IMR-90 (cell line): ENCODE measurements at places on chromosomes 3 and 15. TPM values are rescaled to one million over a fixed set of nuclear protein-coding genes. Genes with fewer than 3 reads are reported as not detected.

GRCh38 chr15:86916671-86917360 is 837.1 kb downstream of the AGBL1 start:
- no peak for DNase-seq

DNA sequence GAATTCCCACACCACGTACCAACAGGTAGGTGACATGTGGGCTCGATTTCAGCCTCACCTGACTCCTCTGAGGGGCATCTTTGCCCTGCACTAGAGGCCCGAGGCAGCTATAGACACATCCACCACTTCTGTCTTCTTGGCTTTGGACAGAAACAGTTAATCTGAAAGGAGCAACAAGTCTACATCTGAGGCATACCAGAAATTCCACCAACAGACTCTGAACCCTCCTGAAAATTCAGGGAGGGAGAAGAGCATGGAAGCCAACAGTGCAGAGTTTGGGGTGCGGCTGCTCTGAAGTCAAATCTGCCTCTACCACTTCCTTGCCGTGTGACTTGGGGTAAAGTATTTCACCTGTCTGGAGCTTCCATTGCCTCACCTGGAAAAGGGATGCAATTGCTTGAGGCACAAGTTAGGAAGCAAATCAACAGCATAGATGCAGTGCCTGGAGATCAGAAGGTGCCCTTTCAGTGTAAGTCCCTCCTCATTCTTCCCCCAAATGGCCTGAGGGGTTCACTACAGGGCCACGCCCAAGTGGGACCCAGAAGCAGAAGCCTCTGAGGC is 119.8 kb downstream of the SHQ1 start:
- DNase-seq: no peak

- no peak for DNase-seq
These were observed 88.2 kb downstream of the FAIM start for GRCh38 chr3:138696666-138697370.

GRCh38 chr3:177193688-177194268 is 3.5 kb downstream of the TBL1XR1 start:
- no peak for DNase-seq

DNA sequence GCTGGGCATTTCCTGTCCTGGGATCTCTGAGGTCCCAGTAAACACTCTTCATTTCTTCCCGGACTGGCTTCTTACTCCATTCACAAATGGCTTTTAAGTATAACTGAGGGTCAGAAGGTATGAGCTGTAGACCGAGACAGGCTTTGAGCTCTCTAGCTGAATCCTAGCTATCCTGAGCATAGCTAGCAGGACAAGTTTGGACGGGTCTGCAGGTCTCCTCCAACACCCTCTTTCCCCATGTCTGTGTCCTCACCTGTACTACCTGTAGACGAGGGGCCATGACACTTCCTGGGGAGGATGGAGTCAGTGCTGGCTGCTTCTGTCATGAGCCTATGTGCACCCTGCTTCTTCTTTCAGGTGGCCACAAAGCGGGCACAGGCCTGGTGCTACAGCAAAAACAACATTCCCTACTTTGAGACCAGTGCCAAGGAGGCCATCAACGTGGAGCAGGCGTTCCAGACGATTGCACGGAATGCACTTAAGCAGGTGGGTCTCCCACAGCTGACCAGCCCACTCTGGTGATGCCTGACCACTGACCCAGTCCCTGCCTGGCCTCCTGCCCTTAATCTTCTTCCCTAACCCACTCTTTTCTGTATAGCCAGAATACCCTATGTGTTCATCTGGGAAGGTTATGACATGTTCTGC is 72.1 kb upstream of the ACAD9 start:
- no peak for DNase-seq

GRCh38 chr3:76912841-76913383 is 127.0 kb upstream of the ROBO2 start:
- peak; percentile 6 for DNase-seq

DNA sequence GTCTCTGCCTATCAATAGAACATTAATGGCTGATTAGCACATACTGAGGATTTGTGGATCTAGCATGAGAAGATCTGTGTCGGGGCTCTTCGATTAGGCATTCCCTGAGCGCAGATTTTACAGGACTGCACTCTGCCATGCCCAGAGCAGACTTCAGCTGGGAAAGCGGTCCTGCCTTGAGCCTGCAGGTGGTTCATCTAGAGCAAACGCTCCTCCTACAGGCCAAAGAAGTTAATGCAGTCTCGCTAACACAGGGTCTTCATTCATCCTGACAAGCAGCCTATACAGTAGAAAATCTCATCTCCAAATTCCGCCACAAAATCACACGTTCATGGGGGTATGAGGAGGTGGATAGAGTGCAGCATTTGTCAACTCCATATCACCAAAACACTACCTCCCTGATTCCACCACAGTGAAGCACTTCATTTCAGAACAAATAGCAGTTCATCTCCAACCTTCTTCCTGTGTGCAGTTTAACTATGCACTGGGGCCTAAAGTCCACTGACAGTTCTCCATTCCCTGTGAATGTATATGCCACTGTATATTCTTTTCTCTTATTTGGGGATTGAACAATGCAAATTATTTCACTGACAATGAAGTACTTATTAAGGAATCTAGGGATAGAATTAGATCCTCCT is 405.8 kb downstream of the IGSF11 start:
- peak; percentile 72 for DNase-seq

GRCh38 chr3:69294014-69294766 is 91.7 kb downstream of the FRMD4B start:
- DNase-seq: no peak

GRCh38 chr15:39153058-39153714 is 427.7 kb upstream of the THBS1 start:
- no peak for DNase-seq

DNA sequence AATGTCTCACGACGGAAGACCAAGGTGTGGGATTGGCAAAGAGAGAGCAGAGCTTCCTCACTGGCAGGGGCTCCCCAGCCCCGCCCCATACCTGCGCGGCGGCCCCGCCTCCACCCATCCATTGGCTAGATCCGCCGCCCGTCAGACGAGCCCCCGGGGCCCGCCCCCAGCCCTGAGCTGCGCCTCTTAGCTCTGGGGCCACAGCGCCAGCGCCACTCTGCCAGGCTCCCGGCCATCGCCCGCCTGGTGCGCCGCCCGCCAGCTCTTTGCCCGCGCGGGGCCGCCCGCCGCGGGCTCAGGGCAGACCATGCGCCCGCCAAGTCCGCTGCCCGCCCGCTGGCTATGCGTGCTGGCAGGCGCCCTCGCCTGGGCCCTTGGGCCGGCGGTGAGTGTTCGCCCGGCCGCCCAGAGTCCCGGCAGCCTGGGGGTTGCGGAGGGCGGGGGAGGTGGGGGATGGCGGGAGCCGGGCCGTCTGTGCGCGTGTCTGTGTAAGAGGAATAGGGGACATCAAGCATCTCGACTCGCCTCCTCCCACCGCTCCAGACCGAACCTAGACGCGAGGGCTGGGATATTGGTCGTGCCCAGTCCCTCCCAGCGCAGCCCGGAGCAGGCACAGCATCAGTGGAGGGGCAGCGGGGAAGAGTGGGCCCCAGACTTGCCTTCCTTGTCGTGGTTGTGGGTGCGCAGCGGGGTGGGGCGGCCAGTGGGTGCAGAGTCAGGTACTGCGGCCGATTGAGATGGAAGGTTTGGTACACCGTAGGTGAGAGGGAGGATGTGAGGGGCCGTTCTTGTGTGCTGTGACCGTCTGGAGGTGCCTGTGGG is at the start of gene VIPR1:
VIPR1 (plus strand) TSS at position 215 of the 822 bp plus-strand sequence; CDS start at position 308, 93 bp downstream.
- no peak for DNase-seq

- no peak for DNase-seq
These were observed 503.6 kb downstream of the UNC13C start for GRCh38 chr15:54481819-54482218.

GRCh38 chr3:61668317-61668864 is 107.0 kb downstream of the PTPRG start:
- DNase-seq: no peak

DNA sequence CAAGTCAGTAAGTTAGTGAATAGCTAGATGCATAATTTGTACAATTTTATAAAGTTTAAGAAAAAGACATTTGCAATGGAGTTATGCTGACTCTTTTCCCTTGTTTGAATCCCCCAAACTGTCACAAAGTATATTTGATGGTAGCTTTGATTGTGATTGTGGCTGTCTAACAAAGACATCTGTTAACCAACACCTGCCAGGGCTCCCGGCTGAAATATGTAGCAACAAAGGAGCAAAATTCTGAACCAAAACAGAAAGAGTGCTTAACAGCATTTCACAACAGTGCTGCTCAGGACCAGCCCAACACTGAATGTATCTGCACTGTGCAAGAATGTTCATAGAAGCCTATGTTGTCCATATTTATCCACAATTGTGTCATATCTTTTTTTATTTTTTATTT is 39.4 kb downstream of the LEO1 start:
- no peak for DNase-seq

GRCh38 chr3:31412832-31413231 is 119.9 kb upstream of the STT3B start:
- peak; percentile 47 for DNase-seq

DNA sequence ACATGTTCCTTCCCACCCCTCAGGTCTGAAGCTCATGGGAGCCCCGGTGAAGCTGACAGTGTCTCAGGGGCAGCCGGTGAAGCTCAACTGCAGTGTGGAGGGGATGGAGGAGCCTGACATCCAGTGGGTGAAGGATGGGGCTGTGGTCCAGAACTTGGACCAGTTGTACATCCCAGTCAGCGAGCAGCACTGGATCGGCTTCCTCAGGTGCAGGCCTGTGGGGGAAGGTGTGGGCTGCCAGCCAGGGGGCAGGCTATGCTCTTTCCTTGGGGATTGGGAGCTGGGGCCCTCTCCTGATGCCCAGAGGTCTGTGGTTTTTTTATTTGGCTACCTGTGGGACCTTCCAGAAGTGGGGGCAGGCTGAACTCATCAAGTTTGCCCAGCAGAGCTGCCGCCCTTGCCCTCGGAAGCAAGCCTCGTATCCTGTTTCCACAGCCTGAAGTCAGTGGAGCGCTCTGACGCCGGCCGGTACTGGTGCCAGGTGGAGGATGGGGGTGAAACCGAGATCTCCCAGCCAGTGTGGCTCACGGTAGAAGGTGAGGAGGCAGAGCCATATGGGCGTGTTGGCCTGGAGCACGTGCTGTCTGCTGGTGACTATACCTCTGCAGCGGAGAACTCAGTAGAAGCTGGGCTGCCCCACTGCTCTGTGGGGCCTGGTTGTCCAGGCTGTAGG is 2.2 kb downstream of the TYRO3 start:
- DNase-seq: no peak

- no peak for DNase-seq
These were observed 9.4 kb downstream of the DAZL start for GRCh38 chr3:16595778-16596177.

DNA sequence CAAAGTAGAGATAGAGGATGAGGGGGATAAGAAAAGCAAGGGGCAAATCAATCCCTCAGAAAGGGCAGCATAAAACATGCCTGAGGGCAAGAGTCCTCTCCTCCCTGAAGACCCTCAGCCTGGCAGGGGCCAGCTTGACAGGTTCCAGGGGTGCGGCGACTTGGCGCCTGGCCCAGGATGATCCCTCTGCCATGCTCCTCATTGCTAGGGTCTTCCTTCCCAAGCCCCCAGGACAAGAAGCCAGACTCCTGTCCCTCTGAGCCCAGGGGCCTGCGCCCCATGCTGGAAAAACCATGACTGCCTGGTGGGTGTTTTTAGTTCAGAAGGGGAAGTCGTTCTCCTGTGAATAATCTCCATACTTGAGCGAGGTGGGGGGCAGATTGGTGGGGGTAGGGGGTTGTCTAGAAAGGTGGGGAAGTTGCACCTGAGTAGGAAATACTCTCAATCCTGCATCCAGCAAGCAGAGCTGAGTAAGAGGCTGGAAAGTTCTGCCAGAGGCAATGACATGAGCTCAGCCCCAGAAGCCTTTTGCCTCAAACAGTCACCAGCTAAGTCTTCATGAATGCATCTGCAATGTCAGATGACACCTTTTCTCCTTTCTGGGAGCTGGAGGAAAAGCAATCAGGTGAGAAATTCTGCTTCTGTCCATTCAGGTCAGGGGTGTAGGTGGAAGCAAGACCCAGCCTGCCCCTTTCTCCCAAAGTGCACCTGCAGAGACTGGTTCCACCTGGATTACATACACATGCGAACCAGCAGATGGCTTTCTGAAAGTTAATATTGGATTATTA is 18.3 kb downstream of the SLC12A8 start:
- peak; percentile 51 for DNase-seq

Gene WWTR1
- 30.3 and 38.9 TPM in 2 replicates for total RNA-seq

Gene NMD3
- total RNA-seq: 95.0 and 103 TPM in 2 replicates

Gene CHDH
- under 0.01 and 0.28 TPM in 2 replicates for total RNA-seq

Gene C3orf33
- 0.72 and 1.1 TPM in 2 replicates for total RNA-seq

Gene SAMMSON
- not detected in 2 replicates for total RNA-seq

Gene MASP1
- total RNA-seq: 13.1 TPM in 2 replicates

Gene DNAH12
- total RNA-seq: under 0.01 TPM in 2 replicates

Gene CHCHD6
- total RNA-seq: 18.8 and 20.6 TPM in 2 replicates

Gene VWA5B2
- total RNA-seq: not detected in 2 replicates

Gene GOLGA8M
- under 0.01 TPM in 1 of 2 replicates, not detected in the other for total RNA-seq

Gene LRTM1
- total RNA-seq: not detected in 2 replicates

Gene PRR20G
- total RNA-seq: not detected in 2 replicates

Gene ZNF385D
- total RNA-seq: 0.18 and 0.28 TPM in 2 replicates
